Endodermal cell (in vitro differentiated cells): ENCODE measurements at places on chromosomes 11 and 22.
A peak's percentile ranks its signal among the peaks of the same experiment; 100 is the strongest.

GRCh38 chr11:27640954-27641353 is 59.3 kb downstream of the BDNF start:
- no peaks in the 10 kb centered on the region for H3K36me3 ChIP-seq
- H3K4me3 ChIP-seq = no peak overlapping the region
- H3K4me1 ChIP-seq = no peaks in the 10 kb centered on the region
- H3K27me3 ChIP-seq = no peaks in the 10 kb centered on the region
- no peak overlapping the region for H3K27ac ChIP-seq

DNA sequence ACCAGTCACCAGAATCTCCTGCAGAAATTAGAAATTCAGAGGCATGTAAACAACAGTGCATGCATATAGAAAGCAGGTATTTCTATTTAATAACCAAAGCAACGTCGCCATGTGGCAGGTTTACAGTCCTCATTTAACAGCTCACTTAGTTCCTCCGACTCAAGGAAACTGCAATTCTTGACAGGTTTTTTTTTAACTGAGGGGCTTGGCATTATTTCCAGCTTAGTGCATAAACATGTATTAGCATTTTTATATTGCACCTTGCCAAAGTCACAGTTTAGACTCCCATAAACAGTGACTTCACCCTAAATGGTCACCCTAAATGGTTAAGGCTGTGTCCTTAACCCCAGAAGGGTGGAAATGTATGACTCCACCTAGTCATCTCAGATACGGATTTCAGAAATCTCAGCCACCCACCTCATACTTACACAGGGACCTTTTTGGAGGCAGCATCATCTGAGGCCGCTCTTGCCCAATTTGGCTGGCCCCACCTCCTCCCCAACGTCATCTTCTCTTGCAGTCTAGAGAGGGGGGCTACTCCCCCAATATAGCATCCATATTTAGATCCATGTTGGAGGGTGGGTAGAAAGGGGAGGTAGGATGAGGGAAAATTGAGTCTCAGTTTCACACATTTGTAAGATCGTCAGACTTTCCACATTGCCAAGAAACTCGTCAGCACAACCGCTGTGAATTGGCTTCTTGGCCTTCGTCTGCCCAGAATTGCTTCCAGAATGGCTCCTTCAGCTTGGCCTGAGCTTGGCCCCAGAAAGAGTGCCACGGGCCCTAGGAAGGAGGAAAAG is 31.8 kb upstream of the SLC35C1 start:
- no peak for DNase-seq
- H3K27me3 ChIP-seq = peaks cover 10% of the 10 kb centered on the region
- no peak overlapping the region for H3K27ac ChIP-seq
- H3K36me3 ChIP-seq = no peaks in the 10 kb centered on the region
- H3K4me1 ChIP-seq = no peaks in the 10 kb centered on the region

GRCh38 chr11:61791737-61792309 is 576 bp downstream of the TMEM258 start:
- peak overlapping the region; percentile 92 for H3K4me3 ChIP-seq
- DNase-seq = peak; percentile 77
- H3K36me3 ChIP-seq = peaks cover 59% of the 10 kb centered on the region
- H3K27me3 ChIP-seq = no peaks in the 10 kb centered on the region
- peak overlapping the region; percentile 94 for H3K27ac ChIP-seq
- no peaks in the 10 kb centered on the region for H3K4me1 ChIP-seq

- no peaks in the 10 kb centered on the region for H3K27me3 ChIP-seq
- H3K4me1 ChIP-seq = peaks cover 11% of the 10 kb centered on the region
- no peak overlapping the region for H3K27ac ChIP-seq
- H3K4me3 ChIP-seq = peak overlapping the region; percentile 92
- DNase-seq = peak; percentile 61
Observed at GRCh38 chr22:46764779-46765485, 2.5 kb downstream of the TBC1D22A start.

DNA sequence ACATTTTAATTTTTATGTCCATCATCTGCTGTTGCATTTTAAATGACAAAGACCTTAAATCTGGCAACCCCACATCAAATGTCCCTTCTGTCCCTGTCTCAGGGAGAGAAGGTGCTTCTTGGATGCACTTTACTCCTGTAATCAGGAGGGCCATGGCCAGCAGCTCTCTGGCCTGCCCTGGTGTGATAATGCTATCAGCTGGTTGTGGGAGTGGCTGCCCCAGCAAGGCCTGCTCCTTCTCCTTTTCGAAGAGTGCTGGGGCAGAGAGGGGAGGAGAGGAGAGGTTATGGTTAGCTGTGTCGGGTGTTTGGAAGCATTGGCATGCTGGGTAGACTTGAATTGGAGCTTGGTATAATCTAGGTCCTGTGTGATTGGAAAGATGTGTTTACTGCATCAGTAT is 12.8 kb downstream of the TNRC6B start:
- H3K27ac ChIP-seq = no peak overlapping the region
- DNase-seq = peak; percentile 68
- H3K36me3 ChIP-seq = no peaks in the 10 kb centered on the region
- peak overlapping the region; percentile 15 for H3K4me3 ChIP-seq

GRCh38 chr11:67267188-67268080 is 1.2 kb downstream of the GRK2 start:
- peaks cover 26% of the 10 kb centered on the region for H3K36me3 ChIP-seq
- H3K4me3 ChIP-seq = peak overlapping the region; percentile 90
- H3K4me1 ChIP-seq = peaks cover 19% of the 10 kb centered on the region
- H3K27me3 ChIP-seq = no peaks in the 10 kb centered on the region

DNA sequence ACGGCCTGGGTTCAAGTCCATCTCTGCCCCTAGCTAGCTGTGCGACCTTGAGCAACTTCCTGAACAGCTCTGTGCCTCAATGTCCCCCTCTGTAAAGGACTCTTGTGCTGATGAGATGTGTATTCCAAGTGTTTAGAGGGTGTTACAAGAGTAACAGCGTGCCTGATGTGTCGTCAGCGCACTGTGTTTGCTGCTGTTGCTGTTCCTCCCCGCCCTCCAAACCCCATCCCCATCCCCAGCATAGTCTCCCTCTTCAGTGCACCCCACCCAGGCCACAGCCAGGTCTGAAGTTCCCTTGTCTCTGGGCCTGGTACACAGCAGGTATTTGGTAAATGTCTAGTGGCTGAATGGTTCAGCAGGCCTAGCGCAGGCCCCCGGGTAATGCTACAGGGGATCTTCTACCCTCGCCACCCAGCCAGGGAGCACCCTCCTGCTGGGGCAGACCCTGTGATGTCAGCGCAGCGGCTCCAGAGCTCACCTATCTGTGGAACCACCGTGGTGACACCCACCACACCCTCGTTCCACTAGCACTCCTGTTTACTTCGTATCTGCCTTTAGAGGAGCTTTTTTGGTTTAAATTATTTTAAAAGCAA is 10.3 kb downstream of the CBX7 start:
- no peaks in the 10 kb centered on the region for H3K27me3 ChIP-seq
- no peak overlapping the region for H3K4me3 ChIP-seq
- H3K27ac ChIP-seq = no peak overlapping the region

GRCh38 chr11:1224111-1224490 is 1.2 kb downstream of the MUC5B start:
- no peaks in the 10 kb centered on the region for H3K36me3 ChIP-seq
- DNase-seq = no peak
- H3K27me3 ChIP-seq = no peaks in the 10 kb centered on the region
- H3K27ac ChIP-seq = no peak overlapping the region
- no peaks in the 10 kb centered on the region for H3K4me1 ChIP-seq
- no peak overlapping the region for H3K4me3 ChIP-seq

- H3K36me3 ChIP-seq = no peaks in the 10 kb centered on the region
- peaks cover 6% of the 10 kb centered on the region for H3K27me3 ChIP-seq
- DNase-seq = no peak
- H3K4me1 ChIP-seq = peaks cover 8% of the 10 kb centered on the region
- H3K27ac ChIP-seq = no peak overlapping the region
Observed at GRCh38 chr11:66874232-66874631, 17.4 kb downstream of the LRFN4 start.

GRCh38 chr22:31344256-31344577 is 1.9 kb downstream of the PATZ1 start:
- no peaks in the 10 kb centered on the region for H3K27me3 ChIP-seq
- peak overlapping the region; percentile 91 for H3K4me3 ChIP-seq
- peak overlapping the region; percentile 94 for H3K27ac ChIP-seq

GRCh38 chr22:23514322-23515038 is 65.6 kb downstream of the IGLL1 start:
- DNase-seq = peak; percentile 77
- H3K4me1 ChIP-seq = peaks cover 11% of the 10 kb centered on the region
- no peak overlapping the region for H3K27ac ChIP-seq
- H3K4me3 ChIP-seq = no peak overlapping the region
- H3K27me3 ChIP-seq = no peaks in the 10 kb centered on the region
- H3K36me3 ChIP-seq = no peaks in the 10 kb centered on the region

- no peak overlapping the region for H3K27ac ChIP-seq
- no peaks in the 10 kb centered on the region for H3K27me3 ChIP-seq
- H3K36me3 ChIP-seq = no peaks in the 10 kb centered on the region
- DNase-seq = no peak
- H3K4me3 ChIP-seq = no peak overlapping the region
Observed at GRCh38 chr11:74006743-74007304, 2.1 kb downstream of the UCP3 start.

- peaks cover 25% of the 10 kb centered on the region for H3K27me3 ChIP-seq
- no peaks in the 10 kb centered on the region for H3K36me3 ChIP-seq
- DNase-seq = no peak
- no peak overlapping the region for H3K4me3 ChIP-seq
Observed at GRCh38 chr11:130423541-130424142, 4.8 kb downstream of the ADAMTS8 start.

DNA sequence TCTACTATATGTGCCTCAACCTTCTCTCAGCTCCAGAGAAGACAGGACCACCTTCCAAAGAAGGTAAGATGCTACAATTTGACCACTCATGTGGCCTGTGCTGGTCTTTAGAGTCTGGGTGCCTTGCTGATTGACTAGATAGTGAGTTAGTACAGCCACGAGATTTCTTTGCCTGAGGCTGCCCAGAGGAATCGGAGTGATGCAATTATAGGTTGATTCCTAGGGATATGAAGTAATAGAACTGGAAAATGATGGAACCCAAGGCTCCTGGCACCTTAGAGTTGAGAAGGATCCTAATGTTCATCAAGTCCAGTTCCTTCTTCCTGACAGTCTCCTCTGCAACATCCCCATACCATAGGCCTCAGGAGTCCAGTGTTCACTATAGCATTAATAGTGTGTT is 46.5 kb upstream of the CCDC134 start:
- no peak overlapping the region for H3K4me3 ChIP-seq
- DNase-seq = no peak
- no peaks in the 10 kb centered on the region for H3K27me3 ChIP-seq
- no peak overlapping the region for H3K27ac ChIP-seq
- H3K36me3 ChIP-seq = no peaks in the 10 kb centered on the region
- H3K4me1 ChIP-seq = peaks cover 5% of the 10 kb centered on the region

GRCh38 chr11:99893811-99894210 is 793.3 kb upstream of the ARHGAP42 start:
- H3K4me1 ChIP-seq = no peaks in the 10 kb centered on the region
- no peaks in the 10 kb centered on the region for H3K36me3 ChIP-seq
- no peak for DNase-seq
- H3K4me3 ChIP-seq = no peak overlapping the region
- no peak overlapping the region for H3K27ac ChIP-seq
- H3K27me3 ChIP-seq = no peaks in the 10 kb centered on the region

DNA sequence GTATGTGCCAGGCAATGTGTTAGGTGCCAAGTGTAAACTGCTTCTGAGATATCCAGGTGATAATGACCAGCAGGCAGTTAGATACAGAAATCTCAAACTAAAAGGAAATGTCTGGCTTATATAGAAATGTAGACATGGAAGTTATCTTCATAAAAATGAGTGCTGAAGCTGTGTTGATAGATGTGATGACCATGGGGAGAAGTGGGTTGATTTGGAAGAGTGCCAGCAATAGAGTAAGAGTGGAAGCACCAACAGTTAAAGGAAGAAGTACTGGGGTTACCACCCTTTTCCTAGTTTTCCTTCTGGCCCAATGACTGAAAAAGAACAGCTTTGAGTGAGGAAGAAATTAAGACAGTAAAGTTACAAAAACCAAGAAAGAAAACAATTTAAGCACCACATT is 68.5 kb downstream of the C2CD3 start:
- H3K27ac ChIP-seq = no peak overlapping the region
- H3K4me3 ChIP-seq = no peak overlapping the region
- H3K4me1 ChIP-seq = no peaks in the 10 kb centered on the region
- H3K27me3 ChIP-seq = no peaks in the 10 kb centered on the region
- no peak for DNase-seq
- peaks cover 35% of the 10 kb centered on the region for H3K36me3 ChIP-seq

- peaks cover 51% of the 10 kb centered on the region for H3K27me3 ChIP-seq
- H3K27ac ChIP-seq = no peak overlapping the region
- no peak for DNase-seq
- no peaks in the 10 kb centered on the region for H3K36me3 ChIP-seq
- no peaks in the 10 kb centered on the region for H3K4me1 ChIP-seq
Observed at GRCh38 chr22:37336579-37336978, 54.3 kb downstream of the CYTH4 start.

DNA sequence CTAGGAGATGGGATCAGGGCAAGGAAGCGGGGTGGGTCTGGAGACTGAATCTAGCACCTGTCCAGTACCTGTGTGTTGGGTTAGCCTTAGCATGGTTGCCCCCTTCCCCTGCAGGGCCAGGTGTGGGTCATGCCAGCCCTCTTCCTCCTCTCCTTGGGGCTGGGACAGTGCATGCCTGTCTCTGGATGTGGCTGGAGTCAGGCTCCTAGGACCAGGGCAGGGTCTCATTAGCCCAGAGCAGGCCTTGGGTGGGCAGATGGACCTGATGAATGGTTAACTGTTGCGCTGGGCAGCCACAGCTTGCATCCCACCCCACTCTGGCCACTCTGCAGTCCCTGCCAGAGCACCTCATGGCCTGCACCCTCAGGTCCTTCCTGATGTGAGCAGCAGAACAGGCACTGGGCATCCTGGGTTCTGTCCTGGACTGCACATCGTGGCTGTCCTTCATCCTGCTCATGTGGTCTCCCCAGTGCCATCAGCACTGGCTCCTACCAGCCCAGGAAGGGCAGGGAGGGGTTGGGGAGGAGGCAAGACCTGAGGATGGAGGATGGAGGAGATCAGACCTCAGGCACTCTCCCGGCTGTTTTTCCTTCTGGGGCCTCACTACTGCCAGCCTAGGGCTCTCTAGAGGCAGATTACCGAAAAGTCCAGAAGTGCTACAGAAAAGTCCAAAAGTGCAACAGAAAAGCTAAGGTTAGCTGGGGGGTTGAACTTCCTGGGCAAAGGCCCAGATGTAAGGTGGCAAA is 12.8 kb upstream of the CHRM1 start:
- H3K36me3 ChIP-seq = no peaks in the 10 kb centered on the region
- H3K27me3 ChIP-seq = peaks cover 6% of the 10 kb centered on the region
- H3K4me3 ChIP-seq = no peak overlapping the region
- H3K4me1 ChIP-seq = no peaks in the 10 kb centered on the region
- no peak overlapping the region for H3K27ac ChIP-seq

DNA sequence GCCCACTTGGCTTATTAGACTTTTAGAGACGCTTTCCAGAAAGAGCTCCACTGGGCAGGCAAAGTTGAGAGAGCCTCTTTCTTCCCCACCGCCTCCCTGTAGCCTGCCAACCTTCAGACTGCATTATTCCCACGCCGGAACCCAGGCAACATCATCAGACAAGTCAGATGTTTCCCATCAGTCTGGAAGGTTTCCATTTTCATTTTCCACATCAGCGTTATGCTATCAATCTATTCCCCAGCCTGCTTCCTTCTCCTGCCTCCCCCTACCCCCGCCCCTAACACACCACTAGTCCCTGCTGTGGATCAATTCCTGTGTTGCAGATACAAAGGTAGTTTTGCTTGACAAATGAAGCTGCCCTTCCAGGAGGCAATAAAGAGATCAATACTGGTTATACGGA is 184.8 kb downstream of the DSCAML1 start:
- no peak overlapping the region for H3K4me3 ChIP-seq
- H3K27ac ChIP-seq = no peak overlapping the region
